ENCODE measurements at places on chromosomes 1 and 21. TPM values are rescaled to one million over a fixed set of nuclear protein-coding genes. Genes with fewer than 3 reads are reported as not detected.

Gene FAAH
- total RNA-seq = 2.4 TPM

- peak; percentile 92 for DNase-seq
These were observed 749 bp upstream of the PEX11B start for GRCh38 chr1:145918992-145919939.

Gene SLFNL1
- total RNA-seq = 0.72 TPM

DNA sequence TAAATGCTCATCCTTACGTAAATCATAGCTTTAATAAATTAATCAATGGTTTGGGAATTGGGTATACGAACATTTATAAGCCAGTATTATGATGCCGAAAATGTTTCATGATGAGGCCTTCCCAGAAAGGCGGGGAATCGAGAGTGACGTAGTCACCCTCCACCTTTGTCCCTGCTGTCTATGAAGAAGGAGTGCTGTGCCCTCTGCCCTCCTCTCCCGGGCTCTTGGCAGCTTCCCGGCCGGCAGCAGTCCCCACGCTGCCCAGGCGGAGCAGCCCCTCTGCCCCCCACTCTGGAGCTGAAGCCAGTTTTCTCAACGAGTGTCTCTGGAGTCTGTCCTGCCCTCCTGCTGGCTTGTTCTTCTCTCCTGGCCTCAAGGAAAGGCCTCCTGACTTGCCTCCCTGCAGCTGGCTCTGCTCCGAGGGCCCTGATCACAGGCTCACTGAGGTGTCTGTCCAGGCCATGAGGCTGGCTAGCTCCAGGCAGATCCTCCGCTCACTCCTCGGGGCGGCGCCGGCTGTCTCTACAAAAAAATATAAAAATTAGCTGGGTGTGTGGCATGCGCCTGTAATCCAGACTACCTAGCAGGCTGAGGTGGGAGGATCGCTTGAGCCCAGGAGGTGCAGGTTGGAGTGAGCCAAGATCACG, 150.7 kb upstream of the COL6A1 start:
- no peak for DNase-seq

Gene ECE1
- 32.6 TPM for total RNA-seq

GRCh38 chr1:24830680-24831272, 85.5 kb downstream of the CLIC4 start:
- no peak for DNase-seq

- peak; percentile 38 for DNase-seq
These were observed 94.7 kb downstream of the DISP1 start for GRCh38 chr1:222909586-222909985.

Gene EVI5
- 51.8 TPM for total RNA-seq

Gene CHRM3
- 0.29 TPM for total RNA-seq

DNA sequence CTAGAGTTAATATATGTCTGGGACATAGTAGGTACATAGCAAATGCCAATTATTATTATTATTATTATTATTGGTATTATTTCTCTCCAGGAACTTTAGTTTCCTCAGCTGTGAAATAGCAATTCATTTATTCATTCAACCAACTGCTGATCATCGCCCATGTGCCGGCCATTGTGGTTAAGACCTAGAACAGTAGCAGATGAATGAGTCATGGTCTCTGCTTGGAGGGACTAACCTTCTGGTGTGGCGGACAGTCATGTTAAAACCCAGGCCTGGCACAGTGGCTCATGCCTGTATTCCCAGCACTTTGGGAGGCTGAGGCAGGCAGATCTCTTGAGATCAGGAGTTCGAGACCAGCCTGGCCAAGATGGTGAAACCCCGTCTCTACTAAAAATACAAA, 23.8 kb upstream of the LDLRAP1 start:
- DNase-seq = peak; percentile 91

Gene UBASH3A
- not detected for total RNA-seq

DNA sequence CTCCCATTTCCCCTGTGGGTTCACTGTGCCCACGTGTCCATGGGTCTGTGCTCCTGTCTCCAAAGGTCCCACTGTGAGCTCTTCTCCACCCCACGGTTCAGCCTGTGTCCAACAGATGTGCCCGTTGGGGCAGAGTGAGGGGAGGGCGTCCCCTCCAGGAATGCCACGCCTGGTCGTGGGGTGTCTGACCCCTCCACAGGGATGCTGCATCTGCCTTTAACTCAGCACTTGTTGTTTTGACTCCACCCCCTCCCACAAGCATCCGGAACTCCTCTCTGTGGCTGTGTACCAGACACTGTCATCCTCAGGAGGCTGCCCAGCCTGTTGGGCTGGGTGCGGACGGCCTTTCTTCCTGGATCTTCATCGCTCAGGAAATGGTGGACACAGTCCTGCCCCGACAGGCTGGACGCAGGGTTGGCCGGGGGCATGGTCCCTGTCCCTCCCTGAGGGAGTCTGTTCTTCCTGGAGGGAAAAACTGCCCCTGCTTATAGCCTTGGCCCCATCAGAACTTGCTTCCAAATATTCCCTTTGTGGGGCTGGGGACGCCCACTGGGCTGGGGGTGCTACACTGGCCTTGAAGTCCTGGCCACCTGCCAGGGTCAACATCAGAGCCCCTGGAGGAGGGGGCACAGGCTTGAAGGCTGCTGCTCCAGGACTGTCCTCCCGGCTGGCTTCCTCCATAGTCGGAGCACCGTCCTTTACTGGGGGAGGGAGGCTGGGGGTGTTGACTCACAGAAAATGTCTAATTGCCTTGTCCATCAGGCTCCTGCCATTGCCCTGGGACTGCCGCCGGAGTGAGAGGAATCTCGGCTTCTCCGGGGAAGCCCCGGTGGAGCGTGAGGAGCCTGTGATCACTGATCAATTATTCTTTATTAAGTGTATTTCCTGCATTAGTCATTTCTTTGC, 182.0 kb upstream of the C1orf174 start:
- DNase-seq = peak; percentile 74

DNA sequence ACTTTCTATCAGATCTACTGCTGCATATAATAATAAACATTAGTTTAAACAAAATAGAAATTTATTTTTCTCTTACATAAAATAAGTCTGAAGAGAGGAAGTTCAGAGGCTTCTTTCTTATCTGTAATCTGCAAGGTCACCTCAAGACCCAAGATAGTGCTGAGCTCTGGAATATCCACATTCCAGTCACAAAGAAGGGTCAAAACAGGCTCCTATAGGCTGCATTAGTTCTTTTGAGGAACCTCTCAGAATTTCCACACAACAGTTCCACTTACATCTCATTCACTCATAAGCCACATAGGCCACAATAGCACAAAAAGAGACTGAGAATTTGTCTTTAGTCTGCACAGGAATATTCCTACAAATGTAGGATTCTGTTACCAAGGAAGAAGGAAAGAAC, 15.4 kb downstream of the DYNLT5 start:
- DNase-seq = peak; percentile 35

Gene GBP7
- total RNA-seq = not detected

All from osteoblast (primary cell).